ENCODE measurements at places on chromosomes 4 and X.

DNA sequence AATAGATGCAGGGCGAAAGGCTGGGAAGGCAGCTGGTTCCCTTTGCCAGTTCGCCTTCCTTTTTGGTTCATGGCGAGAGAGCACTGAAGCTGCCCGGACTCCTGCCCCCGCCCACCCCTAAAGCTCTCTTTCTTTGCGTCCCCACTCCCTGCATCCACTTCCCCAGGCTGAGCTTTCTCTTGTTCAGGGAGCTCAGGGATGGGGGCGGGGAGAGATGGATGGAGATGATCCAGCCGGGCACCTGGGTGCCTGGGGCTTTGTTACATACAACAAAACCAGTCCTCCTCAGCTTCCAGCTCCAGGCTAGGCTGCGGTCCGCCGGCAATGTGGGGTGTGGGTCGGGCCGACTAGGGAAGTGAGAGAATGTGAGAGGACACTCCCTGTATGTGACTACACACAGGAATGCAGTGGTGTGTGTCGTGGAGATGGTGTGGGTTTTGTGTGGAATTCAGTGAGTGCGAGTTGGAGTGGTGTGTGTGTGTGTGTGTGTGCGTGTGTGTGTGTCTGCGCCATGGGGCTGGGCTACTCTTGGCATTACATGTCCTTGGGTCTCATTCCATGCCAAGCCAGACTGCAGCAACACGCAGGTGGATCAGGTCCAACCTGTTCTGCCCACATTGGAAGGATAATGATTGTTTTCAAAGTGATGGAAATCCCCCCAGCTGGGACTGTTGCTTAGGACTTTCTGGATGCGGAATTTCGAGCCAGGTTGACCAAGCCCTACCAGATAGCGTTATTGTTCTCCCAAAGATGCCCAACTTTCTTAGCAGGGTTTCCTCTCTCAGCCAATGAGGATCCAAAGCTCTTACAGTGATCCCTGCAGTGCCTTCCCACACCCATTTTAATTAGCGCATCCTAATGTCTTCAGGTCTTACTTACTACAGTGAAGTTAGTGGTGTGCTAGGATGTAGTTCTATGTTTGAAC is 149.4 kb upstream of the CHRDL1 start:
- no peak for DNase-seq

- DNase-seq: no peak
These were observed 166.7 kb downstream of the FAT4 start for GRCh38 chr4:125481334-125482045.

GRCh38 chr4:17515445-17516407 is 761 bp downstream of the CLRN2 start:
- DNase-seq: no peak

- DNase-seq: no peak
These were observed 33.7 kb upstream of the WDR17 start for GRCh38 chr4:176031922-176032321.

- DNase-seq: peak; percentile 10
These were observed 1.4 kb upstream of the LGI2 start for GRCh38 chr4:25032126-25032525.

GRCh38 chrX:113529426-113530013 is 688.9 kb upstream of the AMOT start:
- no peak for DNase-seq

- peak; percentile 3 for DNase-seq
These were observed 373.6 kb downstream of the MID1IP1 start for GRCh38 chrX:39174772-39175417.

GRCh38 chr4:181688872-181689271 is 554.3 kb upstream of the TENM3 start:
- DNase-seq: peak; percentile 54

DNA sequence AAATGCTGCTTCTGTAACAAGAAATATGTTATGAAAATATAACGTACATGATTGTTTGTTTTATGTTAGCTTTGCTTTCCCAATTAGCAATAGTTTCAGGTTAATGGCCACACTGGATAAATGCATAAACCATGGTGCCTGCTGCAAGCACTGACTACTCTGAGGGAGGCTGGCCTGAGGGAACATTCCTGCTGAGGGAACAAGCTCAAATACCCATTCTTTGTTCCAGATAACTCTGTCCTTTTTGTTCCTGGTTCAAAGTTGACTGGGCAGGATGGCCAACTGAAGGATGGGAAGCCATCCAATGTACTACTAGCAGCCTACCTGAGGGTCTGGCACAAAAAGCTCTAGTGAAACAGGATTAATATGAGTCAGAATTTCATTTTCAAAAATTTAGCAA is 37.5 kb downstream of the NUP62CL start:
- DNase-seq: no peak

DNA sequence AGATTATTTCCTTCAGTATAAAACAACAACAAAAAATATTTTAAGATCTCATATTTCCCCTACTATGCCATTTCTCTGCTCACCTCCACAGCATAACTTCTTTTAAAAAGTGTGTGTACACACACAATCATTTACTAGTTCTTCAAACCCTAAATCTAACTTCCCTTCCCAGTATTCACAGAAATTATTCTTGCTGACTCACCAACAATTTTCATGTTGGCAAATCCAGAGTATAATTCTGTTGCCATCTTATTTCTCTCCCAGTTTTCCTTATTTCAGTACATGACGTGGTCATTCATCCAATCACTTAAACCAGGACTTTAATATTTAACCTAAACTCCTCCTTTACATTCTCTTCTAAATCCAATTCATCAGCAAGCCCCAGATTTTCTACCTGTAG is 11.4 kb upstream of the RAP1GDS1 start:
- no peak for DNase-seq

- DNase-seq: no peak
These were observed 583.8 kb upstream of the GALNT7 start for GRCh38 chr4:172584816-172585215.

DNA sequence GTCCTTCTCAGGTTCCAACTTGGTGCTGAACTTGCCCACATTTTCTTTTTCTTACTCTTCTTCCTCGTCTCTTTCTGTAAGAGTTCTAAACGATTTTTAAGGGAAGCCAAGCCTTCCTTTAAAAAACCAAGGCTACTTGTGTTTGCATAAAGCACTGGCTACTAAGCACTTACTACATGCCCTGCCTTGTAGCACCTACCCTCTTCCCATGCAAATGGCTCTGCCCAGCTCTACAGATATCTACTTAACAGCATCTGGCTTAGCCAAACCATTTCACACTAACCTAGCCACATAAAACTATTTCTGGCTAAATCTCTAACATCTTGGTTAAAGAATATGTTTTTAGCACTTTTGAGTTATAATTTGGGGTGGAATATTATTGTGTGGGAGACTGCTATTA is 26.9 kb upstream of the ARMCX2 start:
- no peak for DNase-seq

DNA sequence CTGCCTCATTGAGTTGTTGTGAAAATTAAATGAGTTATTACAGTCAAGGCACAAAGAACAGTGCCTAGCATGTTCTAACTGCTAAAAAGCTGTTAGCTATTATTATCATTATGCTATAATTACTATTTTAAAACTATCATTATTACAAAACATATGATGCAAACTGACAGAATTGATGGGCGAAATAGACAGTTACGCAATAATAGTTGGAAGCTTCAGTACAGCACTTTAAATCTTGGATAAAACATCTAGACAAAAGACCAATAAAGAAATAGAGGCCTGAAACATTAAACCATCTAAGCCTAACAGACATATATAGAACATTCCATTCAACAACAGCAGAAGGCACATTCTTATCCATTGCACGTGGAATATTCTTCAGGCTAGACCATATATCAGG is 73.0 kb downstream of the TAB3 start:
- DNase-seq: no peak

DNA sequence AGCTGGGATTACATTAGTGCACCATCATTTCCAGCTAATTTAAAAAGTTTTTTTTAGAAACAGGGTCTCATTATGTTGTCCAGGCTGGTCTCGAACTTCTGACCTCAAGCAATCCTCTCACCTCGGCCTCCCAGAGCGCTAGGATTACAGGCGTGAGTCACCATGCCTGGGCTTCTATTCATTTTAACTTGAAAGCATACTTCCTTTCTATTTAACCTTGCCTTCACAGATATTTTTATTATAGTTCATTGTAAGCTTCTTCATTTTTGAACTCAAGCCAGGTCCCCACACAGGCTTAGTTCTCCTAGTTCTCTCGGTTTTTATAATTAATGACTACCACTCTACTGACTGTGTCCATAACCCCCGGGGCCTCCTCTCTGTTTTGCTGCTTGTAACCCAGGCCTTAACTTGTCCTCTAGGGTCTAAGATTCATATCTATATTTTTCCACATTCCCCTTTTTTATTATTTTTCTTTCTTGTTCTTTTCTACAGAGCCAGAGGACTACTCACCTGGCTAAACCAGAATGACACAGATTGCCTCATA is 50.7 kb downstream of the SNX12 start:
- peak; percentile 2 for DNase-seq

GRCh38 chr4:69601065-69601464 is 38.4 kb downstream of the UGT2A2 start:
- DNase-seq: no peak

GRCh38 chr4:7202411-7202810 is 10.1 kb downstream of the SORCS2 start:
- peak; percentile 47 for DNase-seq

GRCh38 chrX:111349934-111350333 is 62.1 kb downstream of the DCX start:
- DNase-seq: no peak

GRCh38 chr4:2364654-2365053 is 53.8 kb downstream of the ZFYVE28 start:
- DNase-seq: peak; percentile 36

- no peak for DNase-seq
These were observed 19.7 kb upstream of the TADA2B start for GRCh38 chr4:7023486-7023885.

GRCh38 chr4:38764277-38764676 is 18.5 kb downstream of the TLR10 start:
- DNase-seq: no peak

- DNase-seq: peak; percentile 81
These were observed 57.8 kb upstream of the FAM47B start for GRCh38 chrX:34884817-34885216.

DNA sequence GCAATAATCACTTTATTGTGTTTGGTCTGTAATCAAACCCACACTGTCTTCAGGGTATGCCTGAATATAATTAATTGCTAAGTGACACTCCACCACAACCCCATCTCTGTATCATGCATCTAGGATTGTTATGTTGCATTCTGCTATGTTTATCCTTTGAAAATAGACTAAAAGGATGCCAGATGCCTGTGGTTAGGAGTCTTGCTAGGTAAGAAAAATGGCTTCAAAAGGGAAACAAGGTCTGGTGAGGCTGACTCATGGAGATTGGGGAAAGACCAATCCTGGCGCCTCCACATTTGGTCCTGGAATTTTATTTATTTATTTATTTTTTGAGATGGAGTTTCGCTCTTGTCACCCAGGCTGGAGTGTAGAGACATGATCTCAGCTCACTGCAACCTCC is 360.5 kb upstream of the SLC7A11 start:
- peak; percentile 72 for DNase-seq

GRCh38 chr4:168095776-168096406 is 3.6 kb downstream of the ANXA10 start:
- no peak for DNase-seq

GRCh38 chrX:151801980-151802379 is 67.4 kb downstream of the CNGA2 start:
- no peak for DNase-seq

DNA sequence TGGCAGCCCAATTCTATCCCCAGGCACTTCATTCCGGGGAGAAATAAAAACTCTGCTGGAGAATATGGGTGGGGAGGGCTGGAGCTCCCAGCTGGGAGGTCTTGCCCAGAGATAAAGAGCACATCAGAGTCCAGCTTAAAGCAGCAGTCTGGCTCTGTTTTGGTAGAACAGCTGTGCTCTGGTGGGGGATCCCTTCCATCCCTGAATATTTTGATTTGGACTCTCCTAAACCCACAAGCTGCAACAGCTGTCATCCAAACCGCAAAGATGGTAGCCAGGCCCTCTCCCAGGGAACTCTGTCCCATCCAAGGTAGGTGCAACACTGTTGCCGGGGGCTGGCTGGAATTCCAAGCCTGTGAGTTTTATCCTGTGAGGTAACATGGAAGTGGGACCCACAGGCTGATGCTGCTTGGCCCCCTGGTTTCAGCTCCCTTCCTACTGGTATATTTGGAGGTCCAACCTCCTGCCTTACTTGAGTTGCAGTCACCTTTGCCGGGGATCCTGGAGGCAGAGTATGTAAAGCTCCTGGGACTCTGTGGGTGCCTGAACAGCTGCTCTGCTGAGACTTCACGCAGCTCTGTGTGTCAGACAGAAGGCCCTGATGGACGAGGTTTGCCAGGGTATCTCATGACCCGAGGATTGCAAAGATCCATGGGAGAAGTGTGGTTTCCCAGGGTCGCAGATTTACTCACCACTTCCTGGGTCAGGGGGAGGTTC is 203.5 kb upstream of the ITM2A start:
- DNase-seq: no peak

- DNase-seq: no peak
These were observed 19.4 kb downstream of the NLGN3 start for GRCh38 chrX:71164071-71164470.

GRCh38 chr4:10456595-10457254 is 501 bp downstream of the ZNF518B start:
- DNase-seq: peak; percentile 67

DNA sequence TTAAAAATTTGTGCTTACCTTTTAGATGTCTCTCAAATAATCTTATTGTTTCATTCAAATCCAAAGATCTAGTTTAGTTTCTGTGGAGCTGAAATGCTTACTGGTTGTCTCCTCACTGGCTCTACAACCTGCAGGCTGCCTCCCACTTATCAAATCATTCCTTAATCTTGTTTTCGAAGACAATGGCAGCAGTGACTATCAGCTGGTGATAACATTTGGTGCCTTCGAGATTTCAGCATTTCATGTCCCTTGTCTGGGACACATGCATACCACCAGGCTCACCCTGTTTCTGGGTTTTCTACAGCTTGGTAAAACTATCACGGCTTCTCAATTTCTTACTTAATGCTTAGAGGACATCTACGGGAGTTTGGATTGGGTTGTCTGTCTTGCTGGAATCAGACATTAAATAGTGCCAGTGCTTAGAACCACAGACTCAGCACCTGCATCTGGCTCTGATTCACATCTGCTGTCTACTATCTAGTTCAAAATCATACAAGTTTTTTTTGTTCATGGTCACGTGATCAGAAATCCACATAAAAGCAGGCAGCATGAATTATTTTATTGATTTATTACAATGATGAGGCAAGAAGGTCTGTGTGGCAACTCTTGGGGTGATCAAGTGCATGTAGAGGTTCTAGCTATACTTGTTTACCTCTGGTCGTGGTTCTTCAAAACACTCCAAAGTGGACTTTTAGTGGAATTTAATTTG is 32.0 kb upstream of the SMARCAD1 start:
- DNase-seq: no peak

DNA sequence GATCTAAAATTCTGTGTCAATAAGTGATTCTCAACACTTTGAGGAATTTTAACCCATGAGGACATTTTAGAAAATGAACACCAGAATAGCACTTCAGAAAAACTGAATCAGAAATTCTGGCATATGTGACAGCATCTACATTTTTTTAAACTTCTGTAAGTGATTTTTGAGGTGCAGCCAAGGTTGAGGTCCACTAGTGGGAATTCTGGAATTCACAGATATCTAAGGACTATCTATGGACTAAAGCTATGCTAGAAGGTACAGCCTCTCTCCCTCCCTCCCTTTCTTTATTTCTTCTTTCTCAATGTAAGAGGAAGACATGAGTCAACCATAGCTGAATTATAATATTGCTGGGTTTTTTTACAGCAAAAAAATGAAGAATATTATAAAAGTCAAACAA is 508.2 kb upstream of the ATOH1 start:
- peak; percentile 69 for DNase-seq
